ENCODE measurements at places on chromosomes 5 and 9. TPM values are rescaled to one million over a fixed set of nuclear protein-coding genes. Genes with fewer than 3 reads are reported as not detected.

DNA sequence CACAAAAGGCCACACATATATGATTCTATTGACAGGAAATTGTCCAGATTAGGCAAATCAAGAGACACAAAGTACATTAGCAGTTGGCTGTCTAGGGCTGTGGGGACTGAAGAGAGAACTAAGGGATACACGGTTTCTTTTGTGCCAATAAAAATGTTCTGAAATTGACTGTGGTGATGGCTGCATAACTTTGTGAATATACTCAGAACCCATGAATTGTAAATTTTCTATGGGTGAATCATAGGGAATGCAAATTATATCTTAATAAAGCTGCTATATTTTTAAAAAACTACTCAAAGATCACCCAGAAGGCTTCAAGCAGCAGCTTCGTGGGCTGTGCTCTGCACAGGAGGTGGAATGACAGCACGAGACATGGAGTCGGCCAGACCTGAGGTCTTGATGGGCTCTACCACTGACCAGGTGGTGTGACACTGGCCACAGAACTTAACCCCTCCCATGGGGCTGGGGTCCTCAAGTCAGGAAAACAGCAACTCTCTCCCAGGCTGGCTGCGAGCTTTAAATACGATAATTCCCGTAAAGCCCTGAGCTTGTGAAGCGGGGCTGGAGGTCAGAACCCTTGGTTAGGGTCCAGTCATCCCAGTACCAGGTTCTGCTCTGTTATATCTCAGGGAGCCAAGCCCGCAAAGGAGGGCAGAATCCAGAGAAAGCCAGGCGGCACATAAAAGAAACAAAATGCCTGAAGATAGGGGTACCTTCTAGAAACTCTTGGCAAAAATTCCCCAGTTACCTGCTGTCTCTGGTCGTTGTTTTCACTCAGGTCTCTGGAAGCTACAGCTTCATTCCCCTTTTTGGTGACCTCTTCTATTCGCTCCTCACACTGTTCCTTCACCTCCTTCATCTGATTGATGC lies 59.1 kb downstream of the GOLM1 start:
- DNase-seq = no peak

Gene SLC4A9
- not detected for total RNA-seq

DNA sequence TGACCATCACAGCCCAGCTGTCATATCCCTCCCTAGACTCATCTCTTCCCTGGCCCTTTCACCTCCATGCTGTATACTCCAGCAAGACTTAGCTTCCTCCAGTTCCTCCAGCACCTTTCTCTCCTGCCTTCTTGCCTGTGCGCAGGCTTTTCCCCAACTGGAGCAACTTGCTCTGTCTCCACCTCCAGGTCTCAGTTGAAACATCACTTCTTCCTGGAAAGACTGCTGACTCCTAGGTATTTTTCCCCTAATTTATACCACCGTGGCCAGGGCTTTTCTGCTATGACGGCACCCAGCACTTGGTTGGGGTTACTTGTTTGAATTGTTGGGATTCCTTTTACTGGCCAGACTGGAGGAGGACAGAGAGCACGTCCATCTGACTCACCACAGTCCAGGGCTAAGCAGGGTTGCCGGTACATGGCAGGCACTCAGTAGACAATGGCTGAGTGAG lies 67.5 kb downstream of the KCNIP1 start:
- DNase-seq = peak; percentile 99

DNA sequence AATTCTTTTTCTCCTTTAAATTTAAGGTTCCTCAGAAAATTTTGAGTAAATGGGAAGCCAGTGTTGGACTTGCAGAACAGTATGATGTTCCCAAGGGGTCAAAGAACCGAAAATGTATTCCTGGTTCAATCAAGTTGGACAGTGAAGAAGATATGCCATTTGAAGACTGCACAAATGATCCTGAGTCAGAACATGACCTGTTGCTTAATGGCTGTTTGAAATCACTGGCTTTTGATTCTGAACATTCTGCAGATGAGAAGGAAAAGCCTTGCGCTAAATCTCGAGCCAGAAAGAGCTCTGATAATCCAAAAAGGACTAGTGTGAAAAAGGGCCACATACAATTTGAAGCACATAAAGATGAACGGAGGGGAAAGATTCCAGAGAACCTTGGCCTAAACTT lies 76.0 kb downstream of the NSD1 start:
- DNase-seq = no peak

- peak; percentile 29 for DNase-seq
These were observed 107.7 kb downstream of the TENT4A start for GRCh38 chr5:6820851-6821479.

- DNase-seq = no peak
These were observed 210.3 kb downstream of the FANCC start for GRCh38 chr9:95107001-95107749.

Gene NAIP
- not detected for total RNA-seq

Gene ZNF883
- total RNA-seq = not detected

GRCh38 chr5:150286820-150287219 lies 2.8 kb downstream of the CAMK2A start:
- DNase-seq = no peak

Gene HBEGF
- total RNA-seq = 5.8 TPM

Gene FOXD4L6
- not detected for total RNA-seq

Gene GFPT2
- total RNA-seq = 5.2 TPM

Gene LTC4S
- total RNA-seq = not detected

DNA sequence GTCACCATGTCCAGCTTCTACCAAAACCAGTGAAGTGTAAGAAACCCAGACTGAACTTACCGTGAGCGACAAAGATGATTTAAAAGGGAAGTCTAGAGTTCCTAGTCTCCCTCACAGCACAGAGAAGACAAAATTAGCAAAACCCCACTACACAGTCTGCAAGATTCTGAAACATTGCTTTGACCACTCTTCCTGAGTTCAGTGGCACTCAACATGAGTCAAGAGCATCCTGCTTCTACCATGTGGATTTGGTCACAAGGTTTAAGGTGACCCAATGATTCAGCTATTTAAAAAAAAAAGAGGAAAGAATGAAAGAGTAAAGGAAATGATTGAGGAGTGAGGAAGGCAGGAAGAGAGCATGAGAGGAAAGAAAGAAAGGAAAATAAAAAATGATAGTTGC lies 19.8 kb downstream of the IL7R start:
- DNase-seq = peak; percentile 25

Gene KIF27
- total RNA-seq = 0.67 TPM

GRCh38 chr5:137622850-137623249 lies 113.0 kb downstream of the KLHL3 start:
- no peak for DNase-seq

GRCh38 chr5:160524827-160525226 lies 103.2 kb downstream of the PTTG1 start:
- DNase-seq = no peak

DNA sequence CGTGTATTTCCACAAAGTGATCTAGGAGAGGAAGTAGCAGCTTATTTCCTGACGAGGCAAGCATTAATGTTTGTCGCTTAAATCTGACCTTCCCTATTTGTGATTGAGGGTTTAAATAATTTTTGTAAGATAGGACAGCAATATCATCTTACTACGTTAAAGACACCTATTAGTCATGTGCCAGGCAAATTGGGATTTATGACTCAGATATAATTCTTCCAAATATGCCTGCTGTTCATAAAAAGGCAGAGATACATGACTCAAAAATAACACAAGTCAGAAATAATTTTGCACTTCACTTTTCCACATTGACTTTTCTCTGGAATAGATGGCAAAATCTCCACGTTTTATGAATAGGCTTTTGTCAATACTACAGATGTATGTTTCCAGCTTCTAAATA lies 43.0 kb upstream of the CDH12 start:
- no peak for DNase-seq

DNA sequence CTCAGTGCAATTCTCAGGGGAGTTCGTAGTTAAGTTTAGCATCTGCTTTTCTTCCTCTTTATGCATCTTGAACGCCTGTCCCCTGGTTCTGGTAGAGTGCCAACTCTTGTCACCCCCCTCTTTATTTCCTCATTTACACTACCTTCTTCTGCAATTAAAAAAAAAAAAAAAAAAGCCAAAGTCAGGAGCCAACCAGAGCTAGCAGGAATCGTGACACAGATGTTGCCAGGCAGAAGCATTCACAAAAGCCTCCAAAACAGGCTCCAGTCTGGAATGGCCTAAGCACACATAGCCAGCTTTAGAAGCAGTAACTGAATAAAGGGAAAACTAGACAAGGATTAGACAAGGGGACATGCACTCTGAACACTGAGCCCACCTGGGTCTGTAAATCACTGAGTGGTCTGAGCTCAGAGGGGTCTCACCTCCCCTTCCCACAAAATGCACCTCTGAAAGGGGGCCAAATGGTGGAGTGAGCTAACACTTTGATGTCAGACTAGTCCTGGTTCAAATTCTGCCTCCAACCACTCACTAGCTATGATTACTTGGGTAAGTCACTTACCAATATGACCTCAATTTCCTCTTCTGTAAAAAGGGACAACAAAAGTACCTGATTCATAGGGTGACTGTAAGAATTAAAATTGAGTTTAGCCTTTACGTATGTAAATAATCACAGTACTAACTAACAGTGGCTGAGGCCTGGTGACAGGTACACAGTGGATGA lies 2.0 kb downstream of the CD74 start:
- DNase-seq = peak; percentile 69

GRCh38 chr5:31889001-31889561 lies 250.2 kb downstream of the PDZD2 start:
- peak; percentile 13 for DNase-seq

DNA sequence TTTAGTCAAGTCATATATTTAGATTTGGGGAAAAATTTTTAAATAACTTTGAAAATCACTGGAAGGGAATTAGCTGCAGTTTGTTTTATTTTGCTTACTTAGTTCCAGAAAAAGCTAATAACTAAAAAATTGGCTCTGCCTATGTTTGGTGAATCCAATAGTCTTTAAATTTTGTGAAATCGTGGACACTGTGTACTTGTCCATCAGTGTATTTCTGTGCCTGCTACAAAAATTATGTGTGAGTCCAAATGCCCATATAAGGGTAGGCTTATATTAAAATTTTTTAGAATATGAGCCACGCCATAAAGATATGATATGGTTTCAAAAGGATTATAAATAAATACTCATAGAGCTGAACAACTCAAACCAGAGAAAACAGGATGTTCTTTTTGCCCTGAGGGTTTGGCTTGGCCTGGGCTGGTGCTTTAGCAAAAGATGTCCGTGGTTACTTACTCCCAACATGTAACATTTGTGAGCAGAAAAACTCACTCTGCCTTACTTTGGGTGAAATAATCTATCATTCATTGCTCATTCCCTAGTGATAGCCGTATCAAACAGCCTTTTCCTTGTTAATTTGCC lies 133.2 kb upstream of the PRLR start:
- no peak for DNase-seq

- DNase-seq = no peak
These were observed 86.8 kb downstream of the LHX2 start for GRCh38 chr9:124098141-124098905.

DNA sequence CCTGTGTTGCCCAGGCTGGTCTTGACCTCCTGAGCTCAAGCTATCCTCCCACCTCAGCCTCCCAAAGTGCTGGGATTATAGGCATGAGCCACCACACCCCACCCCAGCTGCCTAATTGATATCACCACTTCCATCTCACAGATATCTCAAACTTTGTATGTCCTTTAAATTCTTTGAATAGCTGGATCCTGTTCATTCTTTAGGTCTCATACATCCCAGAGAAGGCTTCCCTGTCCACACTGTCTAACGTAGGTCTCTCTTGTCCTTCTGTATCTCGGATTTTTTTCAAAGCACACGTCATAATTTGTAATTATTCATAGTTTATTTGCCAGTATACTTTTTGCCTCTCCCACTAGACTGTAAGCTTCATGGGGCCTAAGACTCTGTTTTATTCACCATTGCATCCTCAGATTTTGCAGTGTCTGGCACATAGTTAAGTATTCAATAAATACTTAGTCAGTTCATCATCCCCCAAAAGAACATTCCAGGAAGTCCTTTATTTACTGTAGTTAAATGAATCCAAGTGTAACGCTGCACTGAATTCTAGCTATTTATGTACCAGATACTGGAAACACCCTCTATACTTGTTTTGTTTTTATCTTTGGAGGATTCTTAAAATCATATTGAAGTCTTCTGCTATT lies 10.5 kb downstream of the ARSK start:
- no peak for DNase-seq

- no peak for DNase-seq
These were observed 52.3 kb downstream of the PSD2 start for GRCh38 chr5:139847790-139848507.

DNA sequence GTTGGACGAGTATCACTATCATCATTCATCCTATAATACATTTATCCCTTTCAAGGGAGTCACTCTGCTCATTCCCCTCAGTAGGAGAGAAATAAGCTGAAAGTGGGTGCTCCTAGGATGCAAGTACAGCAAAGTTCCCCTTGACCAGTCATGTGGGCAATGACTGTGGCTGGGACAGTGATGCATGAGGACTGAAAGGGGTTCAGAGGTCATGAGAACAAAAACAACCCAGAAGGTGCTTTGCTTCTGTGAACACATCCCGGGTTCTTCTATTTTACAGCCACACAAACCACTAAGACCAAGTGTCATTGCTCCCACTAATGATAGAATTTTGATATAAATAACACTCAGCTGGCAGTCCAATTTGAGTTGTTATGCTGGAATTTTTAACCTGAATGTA lies 177.8 kb upstream of the ADCY2 start:
- DNase-seq = peak; percentile 59

GRCh38 chr5:93600409-93601070 lies 17.5 kb downstream of the NR2F1 start:
- DNase-seq = no peak

GRCh38 chr9:18800579-18800978 lies 232.4 kb downstream of the SAXO1 start:
- no peak for DNase-seq

- no peak for DNase-seq
These were observed 105.1 kb upstream of the CTSL start for GRCh38 chr9:87620731-87621322.

- no peak for DNase-seq
These were observed 25.1 kb downstream of the XRCC4 start for GRCh38 chr5:83102364-83102980.

Gene FBP1
- not detected for total RNA-seq

- DNase-seq = no peak
These were observed 28.7 kb downstream of the LARP1 start for GRCh38 chr5:154783774-154784460.

- no peak for DNase-seq
These were observed 87.2 kb downstream of the ATPSCKMT start for GRCh38 chr5:10162468-10162867.
